ENCODE measurements at places on chromosomes 6 and 20.

- DNase-seq: no peak
These were observed 27.2 kb upstream of the TULP4 start for GRCh38 chr6:158284876-158285655.

DNA sequence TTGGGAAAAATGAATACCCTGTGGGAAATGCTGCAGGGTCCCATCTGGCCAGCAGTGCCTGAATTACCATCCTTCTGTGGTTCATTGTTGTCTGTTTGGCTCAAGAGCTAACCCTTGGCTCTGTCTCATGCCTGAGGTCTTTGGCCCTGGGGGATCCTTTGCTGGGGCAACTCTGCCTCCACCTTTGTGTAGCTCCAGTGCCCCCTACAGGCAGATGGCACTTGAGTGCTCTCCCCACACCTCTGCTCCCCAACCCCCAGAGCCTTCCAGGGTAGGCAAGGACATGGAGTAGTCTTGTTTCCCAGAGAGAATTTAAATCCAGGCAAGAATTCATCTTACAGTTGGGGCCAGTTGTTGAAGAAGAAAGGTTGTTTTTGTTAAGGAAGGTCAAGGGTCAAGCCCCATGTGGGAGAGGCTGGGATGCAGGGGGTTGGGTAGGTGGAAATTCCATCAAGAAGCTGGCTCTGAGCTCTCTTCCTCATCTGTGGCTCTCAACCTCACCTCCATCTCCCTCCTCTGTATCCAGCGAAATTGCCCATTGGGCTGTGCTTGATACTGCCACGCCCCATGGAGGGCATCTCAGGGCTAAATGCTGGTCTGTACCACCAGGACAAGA, 44.2 kb downstream of the ZNF831 start:
- peak; percentile 84 for DNase-seq

DNA sequence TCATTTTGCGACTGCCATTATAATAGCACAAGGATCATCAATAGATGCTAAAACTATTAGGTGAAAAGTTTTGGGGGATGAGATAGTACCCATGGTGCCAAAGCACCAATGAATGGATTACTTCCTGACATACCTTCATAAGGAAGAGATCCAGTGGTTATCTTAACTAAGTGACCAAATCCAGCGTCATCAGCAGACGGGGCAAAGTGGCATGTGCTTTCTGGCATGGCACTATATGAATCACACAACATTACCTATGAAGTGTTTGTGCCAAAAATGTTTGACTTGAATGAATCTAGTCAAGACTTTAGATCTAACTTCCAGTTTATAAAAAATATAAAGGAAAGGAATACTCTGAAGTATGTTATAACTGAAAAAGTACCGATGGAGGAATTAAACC, 10.8 kb downstream of the TRIM26 start:
- DNase-seq: no peak

DNA sequence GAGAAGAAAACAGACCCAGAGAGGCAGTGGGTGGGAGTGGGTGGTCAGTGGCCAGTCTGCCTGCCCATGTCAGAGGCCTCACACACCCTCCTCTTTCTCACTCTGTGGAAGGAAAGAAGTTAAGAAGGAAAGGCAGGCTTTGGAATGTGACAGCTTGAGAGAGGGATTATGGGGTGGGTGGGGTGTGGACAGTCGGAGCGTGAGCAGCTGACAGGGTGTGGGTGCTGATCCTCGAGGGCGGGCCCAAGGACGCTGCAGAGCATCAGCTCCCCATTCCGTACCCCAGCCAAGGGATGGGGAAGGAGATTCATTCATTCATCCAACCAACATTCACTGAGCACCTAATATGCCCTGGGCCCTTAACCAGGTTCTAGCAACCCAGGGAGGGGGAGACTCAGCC, 4.8 kb downstream of the TGM6 start:
- DNase-seq: no peak

- DNase-seq: no peak
These were observed 70.8 kb upstream of the RIPOR2 start for GRCh38 chr6:25006565-25007001.

DNA sequence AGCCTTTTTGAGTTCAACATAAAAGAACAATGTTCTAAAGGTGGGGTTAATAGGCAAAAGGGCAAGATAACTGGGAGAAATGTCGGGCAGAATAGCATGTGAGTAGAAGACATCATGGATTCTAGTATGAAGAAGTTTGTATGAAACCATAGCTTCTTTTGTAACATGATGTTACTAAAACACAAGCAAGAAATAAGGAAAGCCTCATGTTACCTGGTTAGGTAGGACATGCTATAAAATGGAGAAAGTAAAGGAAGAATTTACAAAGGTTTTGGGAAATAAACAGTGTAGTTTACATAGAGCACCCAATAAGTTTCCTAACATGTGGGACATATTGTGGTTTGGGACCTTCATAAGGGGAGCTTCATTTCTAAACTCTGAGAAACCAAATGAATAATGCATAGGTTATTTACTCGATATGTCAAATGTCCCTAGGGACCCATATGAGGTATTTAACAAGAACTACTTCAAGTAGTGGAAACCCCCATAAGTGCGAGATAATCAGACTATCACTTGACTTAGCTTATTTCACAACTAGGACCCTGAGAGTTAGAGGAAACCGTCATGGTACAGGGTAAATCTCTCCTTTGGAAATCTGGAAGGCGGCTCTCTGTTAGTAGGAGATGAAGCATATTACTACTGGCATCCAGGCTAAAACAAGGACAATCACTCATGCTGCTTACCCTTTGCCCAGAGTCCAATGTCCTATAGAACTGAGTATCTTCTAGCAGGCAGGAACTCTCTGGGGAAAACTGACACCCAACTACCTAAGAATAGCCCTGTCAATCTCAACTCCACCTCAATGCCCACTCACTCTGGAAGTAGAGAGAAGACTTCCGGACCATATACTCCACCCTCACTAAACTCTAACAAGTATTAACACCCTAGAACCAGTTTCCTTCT, 57.5 kb downstream of the ILRUN start:
- DNase-seq: no peak

DNA sequence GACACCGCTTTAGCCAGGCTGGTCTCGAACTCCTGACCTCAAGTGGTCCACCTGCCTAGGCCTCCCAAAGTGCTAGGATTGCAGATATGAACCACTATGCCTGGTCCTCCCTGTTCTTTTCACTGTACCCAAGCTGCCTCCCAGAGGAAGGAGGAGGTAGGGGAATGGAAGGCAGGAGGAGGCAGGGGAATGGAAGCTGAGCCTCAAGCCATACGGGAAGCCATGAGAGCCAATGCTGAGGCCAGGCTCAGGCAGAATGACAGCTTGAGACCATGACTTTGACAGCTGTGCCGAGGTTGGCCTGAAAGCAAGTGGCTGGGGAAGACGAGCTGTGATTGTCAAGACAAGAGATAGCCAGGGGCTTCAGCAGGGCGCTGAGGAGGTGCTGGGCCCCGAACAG, 13.6 kb upstream of the ZNF335 start:
- no peak for DNase-seq

DNA sequence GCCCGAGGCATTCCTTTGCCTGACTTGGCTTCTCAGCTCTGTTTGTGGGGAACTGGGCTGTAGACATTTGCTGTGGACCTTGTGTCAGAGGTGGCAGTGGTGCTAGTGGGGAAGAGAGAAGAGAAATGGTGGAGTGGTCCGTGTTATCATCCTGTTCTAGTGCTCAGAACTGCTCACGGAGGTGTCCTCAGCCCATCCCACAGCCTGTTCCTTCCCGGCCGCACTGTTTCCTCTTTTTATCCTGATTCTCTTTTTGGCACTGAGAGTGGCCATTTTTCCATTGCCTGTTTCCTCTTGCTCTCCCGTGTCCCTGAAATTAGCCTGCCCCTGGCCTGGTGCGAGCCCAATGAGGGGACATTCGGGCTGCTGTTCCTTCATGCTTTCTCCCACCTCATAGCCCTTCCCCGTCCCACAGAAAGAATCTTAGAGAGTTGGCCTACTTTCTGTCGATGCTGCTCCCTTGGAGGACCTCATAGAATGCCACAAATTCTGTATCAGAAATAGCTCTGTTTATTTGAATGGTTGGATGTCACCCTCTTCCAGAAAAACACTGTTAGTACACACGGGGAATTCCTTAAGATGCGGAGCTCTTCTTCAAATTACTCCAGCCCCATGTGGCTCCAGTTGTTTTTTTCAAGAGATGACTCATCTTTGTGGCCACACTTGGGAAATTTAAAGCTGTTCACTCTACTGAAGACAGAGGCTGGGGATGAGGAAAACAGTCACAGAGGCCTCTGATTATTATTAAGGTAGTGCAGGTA, 26.1 kb downstream of the FARS2 start:
- no peak for DNase-seq

All from activated CD4-positive, alpha-beta T cell treated with anti-CD3 and anti-CD28 coated beads, Interleukin-2, amount 50 U/mL, for 1 hour (primary cell).